ENCODE measurements at places on chromosomes 2 and 18.

DNA sequence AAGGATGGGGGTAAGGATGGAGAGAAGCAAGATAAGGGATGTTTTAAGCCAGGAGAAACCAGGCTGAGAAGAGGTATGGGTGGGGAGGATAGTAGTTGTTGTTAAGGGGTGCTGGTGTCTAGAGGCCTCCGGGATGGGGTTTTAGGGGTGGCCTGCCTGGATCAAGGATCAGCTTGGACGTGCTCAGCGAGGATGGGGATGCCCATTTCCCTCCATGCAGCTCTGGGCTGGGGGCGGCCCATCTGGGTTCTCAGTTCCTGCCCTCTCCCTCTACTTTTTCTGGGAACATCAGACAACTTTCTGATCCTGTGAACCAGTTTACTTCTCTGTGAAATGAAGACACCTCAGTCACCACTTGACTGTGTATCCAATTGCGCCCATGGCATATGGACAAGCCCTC is 10.1 kb downstream of the B3GNT2 start:
- no peak for DNase-seq

- no peak for DNase-seq
These were observed 74.9 kb upstream of the ARL4C start for GRCh38 chr2:234571620-234572407.

DNA sequence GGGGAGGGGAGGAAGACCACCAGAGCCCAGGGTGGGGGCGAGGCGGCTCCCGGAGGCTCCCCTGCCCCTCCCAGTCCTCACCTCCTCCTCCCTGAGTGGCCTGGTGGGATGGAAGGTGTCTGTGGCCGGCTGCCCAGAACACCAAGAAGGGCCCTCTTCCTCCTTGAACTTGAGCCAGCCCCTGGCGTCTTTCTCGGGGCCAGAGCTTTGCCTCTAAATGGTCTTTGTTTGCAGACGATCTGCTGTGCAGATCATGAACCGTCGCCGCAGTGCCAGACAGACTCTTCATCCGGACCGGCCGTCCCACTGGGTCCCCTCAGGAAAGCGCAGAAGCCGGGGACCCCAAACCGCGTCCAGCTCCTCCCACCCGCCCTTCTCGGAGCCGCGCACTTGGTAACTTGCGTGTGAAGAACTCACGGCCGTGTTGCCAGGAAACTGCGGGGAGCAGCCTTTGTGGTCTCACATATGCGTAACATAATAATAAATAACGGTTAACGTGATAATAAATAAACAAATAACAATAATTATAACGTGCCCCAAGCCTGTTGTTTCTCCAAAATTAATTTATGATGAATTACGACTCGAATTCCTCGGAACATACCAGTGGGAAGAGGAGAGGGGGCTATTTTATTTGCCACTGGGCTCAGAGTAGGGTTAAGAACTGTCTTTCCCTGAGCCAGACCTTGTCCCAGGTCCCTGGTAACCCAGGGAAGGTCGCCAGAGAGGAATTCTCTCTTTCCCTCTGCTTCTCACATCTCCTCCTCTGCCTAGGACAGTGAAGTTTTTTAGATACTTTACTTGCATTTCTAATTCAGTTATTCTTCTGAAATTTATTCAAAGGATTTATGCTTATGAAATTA is 41.0 kb downstream of the PTGR3 start:
- DNase-seq = no peak

DNA sequence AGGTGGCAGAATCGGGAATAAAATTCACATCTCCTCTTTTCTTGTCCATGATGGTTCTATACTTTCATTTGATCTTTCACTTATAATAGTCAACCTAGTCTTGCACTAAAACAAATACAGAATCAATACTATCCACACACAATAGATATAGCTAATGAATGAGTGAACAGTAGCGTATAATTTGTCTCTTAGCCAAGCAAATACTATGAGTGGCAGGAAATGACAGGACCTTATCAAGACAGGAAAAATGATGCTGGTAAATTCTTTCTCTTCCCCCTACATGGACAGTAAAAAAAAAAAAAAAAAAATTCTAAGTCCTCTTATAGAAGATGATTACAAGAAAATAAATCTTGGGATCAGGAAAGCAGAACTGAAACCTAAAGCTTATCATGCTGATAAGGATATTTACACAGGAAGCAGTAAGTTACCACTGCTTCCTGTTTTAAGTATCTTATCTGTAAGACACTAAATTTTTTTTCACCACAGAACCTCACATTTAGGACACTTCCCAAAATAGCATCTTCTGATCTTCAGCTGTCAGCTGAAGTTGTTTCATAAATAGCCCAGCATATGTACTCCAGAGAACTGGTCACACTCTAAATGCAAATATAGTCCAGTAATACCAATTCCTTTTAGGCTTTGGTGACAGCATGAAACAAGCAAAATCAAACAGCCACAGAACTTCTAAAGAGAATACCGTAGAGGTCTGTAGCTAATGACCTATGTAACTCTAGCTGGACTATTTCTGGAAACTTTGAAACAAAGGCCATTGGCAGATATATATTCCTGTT is 27.0 kb downstream of the IRS1 start:
- DNase-seq = peak; percentile 14

GRCh38 chr2:47254464-47254863 is 99.4 kb upstream of the STPG4 start:
- no peak for DNase-seq

- no peak for DNase-seq
These were observed 298.7 kb downstream of the RND3 start for GRCh38 chr2:150188800-150189199.

DNA sequence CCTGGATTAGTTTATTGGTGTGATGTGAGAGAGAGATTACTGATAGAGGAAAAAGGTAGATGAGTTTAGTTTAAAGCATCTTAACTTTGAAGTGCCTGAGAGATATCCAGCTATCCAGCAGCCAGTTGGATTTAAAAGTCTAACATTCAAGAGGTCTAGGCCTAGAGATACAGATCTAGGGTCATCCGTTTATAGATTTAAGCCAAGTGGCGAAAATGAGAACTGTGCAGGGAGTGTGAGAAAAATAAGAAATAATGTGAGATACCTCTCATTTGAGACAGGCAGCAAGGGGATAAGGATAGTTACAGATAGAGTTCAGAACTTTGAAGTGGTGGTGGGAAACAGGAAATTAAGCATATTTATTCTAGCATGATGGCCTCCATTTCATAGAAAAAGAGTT is 5.3 kb upstream of the ORC2 start:
- no peak for DNase-seq

DNA sequence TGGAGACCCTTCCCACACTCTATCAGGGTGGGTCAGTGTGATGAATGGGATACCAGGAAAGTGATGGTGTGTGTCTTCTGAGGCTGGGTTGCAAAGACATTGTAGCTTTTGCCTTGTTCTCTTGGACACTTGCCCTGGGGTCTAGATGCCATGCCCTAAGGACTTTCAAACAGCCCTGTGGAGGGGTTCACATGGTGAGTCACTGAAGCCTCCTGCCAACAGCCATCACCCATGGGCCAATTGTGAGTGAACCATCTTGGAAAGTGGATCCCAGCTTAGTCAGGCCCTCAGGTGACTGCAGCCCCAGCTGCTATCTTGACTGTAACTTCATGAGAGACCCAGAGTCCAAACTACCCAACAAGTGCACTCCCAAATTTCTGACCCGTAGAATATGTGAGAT is 25.8 kb upstream of the IGFBP5 start:
- no peak for DNase-seq

- DNase-seq = no peak
These were observed 215.6 kb downstream of the ARHGAP15 start for GRCh38 chr2:143344780-143345179.

DNA sequence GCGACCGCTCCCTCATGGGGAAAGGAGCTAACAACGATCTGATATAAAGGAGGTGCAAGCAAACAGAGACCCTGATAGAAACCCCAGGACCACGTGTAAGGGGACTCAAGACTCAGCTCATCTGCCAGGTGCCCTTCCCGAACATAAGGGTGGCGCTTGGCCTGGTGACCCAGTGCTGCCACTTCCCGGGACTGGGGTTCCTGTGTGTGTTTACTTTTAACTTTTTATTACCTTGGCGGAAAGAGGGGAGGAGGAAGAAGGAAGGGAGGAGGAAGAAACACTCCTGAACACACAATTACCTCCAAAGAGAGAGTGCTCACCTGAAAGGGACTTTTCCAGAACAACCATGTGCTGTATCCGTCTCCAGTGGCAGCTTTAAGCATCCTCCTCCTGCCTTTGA is 56.5 kb upstream of the EDAR start:
- DNase-seq = no peak

DNA sequence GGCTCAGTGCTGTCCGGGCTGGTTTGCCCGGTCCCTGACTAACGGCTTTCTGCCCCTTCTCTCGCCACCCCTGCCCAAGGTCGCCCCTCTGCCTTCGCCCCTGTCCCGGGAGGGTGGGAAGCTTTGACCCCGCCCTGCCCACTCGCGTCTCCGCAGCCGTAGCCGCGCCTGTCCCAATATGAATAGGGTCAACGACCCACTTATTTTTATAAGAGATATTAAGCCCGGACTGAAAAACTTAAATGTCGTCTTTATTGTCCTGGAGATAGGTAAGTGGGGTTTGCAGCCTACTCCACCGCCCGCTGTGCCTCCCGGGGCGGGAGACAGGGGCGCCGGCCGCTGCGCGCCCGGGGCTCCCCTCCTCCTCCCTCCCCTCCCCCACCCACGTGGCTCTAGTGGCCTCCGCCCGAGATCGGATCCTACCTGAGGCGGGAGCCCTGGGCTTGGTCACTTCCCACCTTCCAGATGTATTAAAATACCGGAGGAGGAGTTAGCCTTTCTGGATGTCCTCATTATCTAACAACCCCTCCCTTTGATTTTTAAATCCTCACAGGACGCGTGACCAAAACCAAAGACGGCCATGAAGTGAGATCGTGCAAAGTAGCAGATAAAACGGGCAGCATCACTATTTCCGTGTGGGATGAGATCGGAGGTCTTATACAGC is 633 bp downstream of the NABP1 start:
- peak; percentile 49 for DNase-seq

- DNase-seq = no peak
These were observed 127.4 kb downstream of the CCDC102B start for GRCh38 chr18:68925268-68925667.

GRCh38 chr18:62710417-62710816 is 4.9 kb upstream of the PHLPP1 start:
- no peak for DNase-seq

- no peak for DNase-seq
These were observed 127.5 kb downstream of the CD8B2 start for GRCh38 chr2:106614511-106615291.

GRCh38 chr2:119827866-119828507 is 68.3 kb downstream of the PTPN4 start:
- peak; percentile 38 for DNase-seq

- no peak for DNase-seq
These were observed 73.6 kb downstream of the NRP2 start for GRCh38 chr2:205755923-205756322.

- no peak for DNase-seq
These were observed 2.5 kb downstream of the GYPC start for GRCh38 chr2:126658319-126658904.

- peak; percentile 26 for DNase-seq
These were observed 191.0 kb downstream of the ZEB2 start for GRCh38 chr2:144328938-144329337.

DNA sequence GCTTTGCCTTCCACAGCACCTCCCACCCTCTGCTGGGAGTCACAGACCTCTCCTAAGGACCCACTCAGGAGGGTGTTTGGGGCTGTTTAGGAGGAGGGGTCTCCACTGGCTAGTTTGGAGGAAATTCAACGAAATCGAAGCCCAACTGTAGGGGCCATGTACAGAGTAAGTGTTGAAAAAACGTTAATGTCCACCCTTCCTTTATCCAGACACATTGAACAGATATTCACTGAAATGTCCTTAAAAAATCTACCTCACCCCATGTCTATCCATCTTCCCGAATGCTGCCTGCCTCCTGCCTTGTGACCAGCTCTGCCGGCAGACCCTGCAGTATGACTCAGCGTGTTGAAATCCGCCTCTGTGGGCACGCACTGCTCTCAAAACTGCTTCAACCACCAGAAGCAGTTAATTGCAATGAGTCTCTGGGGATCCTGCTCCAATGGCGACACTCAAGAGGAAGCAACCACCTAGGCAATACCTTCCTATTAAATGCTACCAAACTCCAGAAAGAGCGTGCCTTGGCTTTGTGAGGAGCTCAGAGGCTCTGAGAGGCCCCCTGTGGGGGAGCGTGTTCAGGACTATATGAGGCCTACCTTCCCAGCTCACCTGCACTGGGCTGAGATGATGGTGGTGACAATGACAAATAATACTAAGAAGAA is 61.4 kb upstream of the RTN4 start:
- DNase-seq = no peak

GRCh38 chr2:194491409-194492115 is 1165.5 kb upstream of the SLC39A10 start:
- DNase-seq = no peak

DNA sequence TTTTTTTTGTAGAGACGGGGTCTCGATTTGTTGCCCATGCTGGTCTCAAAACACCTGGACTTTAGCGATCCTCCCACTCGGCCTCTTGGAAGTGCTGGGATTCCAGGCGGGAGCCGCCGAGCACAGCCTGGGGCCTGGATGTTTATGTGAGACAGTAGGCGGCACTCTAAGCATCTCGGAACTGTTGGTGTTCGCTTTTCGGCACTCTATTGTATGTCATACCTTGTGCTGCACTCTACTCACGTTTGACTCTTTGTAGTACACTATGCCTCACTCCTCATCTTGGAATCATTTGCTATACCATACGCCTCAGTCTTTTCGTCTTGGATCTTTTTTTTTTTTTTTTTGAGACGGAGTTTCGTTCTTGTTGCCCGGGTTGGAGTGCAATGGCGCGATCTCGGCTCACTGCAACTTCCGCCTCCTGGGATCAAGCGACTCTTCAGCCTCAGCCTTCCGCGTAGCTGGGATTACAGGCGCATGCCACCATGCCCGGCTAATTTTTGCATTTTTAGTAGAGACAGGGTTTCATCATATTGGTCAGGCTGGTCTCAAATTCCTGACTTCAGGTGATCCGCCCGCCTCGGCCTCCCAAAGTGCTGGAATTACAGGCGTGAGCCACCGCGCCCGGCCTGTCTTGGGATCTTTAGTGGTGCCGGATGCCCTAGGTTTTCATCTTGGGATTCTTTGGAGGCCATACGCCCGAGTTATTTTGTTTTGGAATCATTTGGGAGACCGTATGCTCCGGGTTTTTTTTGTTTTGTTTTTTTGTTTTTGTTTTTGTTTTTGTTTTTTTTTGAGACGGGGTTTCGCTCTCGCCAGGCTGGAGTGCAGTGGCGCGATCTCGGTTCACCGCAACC is 24.2 kb upstream of the ZDBF2 start:
- no peak for DNase-seq

- DNase-seq = no peak
These were observed 91.6 kb downstream of the RHOB start for GRCh38 chr2:20538308-20539132.

DNA sequence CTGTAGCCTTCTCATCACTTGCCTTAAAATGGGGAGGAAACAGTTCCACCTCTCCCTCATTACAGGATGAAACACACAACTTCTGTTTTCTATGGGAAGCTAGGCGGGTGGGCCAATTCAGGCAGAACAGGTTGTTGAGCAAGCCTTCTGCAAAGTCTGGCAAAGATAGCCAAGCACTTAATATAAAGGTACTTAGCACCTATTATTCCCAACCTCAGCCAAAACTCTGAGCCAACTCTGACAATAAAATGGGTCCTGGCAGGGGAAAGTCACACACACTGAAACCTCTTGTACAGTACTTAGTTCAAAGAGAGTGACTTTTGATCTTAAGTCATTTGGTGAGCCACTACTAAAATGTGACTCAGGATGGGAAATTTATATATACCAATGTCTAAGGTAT is 15.8 kb upstream of the SOCS6 start:
- no peak for DNase-seq

All from CD4-positive, alpha-beta T cell treated with Interleukin-15 for 4 hours (primary cell).